Midbrain (tissue), 1 donor: ENCODE measurements at places on chromosomes 3 and 15.

DNA sequence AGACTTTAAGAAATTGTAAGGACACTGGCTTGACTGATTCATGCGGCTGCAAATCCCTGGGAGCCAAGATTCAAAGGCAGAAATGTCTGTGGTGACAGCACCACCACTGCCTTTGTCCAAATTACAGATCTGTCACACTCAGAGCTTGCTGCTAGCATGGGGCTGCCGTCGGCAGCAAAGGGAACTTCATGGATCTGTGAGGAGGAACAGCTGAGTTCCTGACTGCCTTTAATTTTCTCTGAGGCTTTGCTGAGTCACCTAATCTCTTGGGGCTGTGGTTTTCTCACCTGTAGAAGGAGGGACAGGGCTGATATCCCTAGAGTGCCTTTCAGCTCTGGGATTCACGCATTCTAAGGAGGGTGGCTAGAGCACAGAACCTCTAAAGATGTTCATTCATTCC is 4.1 kb upstream of the PAK6 start:
- DNase-seq: peak; percentile 7

DNA sequence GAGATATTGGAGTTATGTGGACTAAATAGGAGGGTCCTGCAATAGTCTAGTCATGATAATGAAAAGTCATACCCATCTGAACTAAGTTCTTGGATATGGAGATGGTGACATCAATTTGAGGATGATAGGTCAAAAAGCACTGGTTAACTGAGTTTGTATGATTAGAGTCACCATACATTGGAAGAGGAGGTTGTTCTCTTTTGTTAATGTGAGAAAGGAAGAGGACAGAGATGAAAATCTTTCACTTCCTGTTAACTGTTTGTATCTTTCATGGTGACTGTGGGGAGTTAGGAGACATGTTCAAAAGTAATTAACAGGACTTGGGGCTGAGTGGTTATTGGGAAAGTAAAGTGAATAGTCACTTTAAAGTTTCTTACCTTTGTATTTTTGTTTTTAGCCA is 11.1 kb downstream of the TMEM62 start:
- no peak for DNase-seq

GRCh38 chr3:192747145-192747544 is 19.8 kb upstream of the FGF12 start:
- no peak for DNase-seq

DNA sequence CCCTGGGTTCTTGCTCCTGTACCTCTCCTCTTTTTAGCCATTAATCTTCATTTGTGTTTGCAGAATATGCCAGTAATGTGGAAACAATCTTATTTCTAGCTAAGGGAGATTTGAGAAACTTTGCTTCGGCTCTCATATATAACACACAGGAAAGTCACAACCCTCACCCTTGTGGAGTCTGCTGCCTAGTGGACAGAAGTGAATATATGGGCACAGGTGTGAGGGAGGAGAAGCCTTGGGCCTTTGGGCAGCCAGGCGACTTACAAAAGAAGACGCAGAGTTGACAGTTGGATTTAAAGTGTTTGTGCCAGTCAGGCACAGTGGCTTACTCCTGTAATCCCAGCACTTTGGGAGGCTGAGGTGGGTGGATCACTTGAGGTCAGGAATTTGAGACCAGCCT is 181.8 kb upstream of the TBL1XR1 start:
- DNase-seq: no peak

DNA sequence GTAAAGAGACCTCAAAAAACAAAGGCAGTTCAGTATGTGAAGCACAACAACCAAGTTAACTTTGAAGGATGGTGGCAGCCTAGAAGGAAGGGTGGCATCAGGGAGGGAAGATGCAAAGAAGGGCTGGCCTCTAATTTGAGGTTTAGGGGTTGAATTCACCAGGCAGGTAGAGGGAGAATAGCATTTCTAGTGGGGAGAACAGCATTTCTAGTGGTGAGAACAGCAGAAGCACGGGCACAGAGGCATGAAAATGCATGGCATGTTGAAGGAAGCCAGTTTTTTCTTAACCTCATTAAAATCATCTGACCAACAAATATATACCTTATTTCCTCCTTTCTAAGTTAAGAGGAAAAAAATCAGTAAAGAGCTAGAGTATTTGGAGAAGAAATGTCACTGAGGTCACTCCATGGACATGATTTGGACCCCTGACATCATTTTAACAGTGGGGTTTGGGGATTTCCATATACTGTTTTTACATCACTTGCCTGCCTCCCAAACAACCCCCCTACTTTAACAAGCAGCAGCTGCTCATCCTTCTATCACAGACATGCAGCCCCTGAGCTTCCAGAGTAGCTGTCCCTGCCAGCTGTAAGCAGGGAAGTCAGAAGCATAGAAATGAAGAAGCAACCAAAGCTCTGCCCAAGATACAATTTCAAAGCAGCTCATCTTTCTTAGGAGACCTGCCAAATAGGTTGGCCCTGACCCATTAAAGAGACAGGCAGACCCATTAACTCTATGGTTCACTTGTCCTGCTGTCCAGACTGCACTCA is 2.4 kb upstream of the POPDC2 start:
- no peak for DNase-seq

DNA sequence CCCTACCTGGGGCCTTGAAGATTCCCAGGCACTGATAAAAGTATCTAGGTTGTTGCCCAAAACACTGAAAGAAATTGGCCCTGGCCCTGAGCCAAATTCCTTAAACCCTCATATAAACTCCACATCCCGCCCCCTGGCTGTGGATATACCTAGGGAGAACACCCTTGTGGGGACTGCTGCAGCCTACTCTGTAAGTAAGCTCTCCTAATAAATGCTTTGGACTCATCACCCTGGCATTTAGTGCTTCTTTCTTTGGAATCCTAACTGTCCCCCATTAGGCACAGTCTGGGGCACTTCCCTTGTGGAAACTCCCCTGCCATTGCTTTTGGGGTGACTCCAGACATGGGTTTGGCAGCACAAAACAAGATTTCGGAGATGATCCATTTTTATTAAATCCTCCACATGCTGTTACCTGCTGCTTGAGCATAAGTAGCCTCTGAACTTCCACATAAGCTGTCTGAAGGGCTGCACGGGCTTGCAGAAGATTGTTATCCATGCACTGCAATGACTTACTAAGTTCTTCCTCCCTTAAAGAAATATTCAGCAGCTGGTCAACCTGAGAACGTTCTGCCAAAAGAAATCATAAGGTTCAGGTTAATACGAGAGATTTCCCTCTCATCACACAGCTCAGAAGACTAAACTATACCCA is 46.4 kb downstream of the ZNF106 start:
- no peak for DNase-seq

DNA sequence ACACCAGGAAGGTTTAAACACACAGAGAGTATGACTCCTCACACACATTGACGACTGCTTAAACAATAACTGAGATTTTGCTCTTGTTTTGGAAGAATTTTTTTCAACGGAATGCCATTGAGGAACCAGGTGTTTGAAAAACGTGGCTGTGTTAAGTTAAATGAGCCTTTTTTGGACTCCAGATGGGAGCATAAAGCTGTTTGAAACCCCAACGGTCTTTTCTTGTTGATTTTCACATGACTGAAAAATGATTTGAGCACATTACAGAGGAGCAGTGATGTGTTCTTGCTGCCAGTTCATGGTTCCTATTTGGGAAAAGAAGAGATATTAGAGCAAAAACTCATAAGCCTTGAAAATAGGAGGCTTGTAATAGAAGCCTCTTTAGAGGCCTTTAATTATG is 97.8 kb upstream of the SELENOK start:
- no peak for DNase-seq

DNA sequence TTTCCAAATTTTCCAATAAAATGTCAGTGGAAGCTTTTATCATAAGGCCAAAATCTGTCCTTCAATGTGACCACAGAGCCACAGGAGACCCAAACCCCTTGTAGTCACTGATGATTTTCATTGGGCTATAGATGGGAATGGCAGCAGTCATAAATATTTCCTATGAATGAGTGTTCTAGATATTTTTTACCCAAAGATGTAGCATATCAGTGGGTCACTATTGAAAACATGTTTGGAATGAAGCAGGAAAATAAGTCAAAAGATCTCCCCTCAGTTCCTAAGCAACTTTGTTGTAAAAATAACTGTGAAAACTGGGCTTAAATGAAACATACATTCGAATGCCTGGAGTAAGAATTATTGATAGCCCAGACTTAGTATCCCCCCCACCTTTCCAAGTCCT is 49.0 kb downstream of the NKIRAS1 start:
- DNase-seq: no peak

- DNase-seq: no peak
Measured at GRCh38 chr15:66503780-66504562, 684 bp downstream of the RPL4 start.

- no peak for DNase-seq
Measured at GRCh38 chr3:156108616-156109015, 11.8 kb upstream of the KCNAB1 start.

DNA sequence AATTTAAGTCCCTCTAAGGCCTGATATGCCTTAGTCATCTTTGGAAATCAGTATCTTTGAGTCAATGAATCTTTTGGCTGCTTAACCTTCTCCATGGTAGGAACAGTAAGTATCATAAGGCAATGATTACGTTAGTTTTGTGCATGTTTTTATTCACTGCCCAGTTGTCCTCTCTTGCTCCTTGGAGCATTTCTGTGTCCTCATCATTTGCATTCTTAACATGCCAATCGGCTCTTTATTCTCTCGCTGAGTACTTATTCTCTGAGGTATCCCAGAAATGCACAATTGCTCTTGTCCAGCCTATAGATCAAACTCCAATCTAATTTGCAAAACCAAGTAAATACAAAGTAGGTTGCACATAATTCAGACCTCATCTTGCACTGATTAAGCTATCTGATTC is 405.0 kb upstream of the IL12A start:
- DNase-seq: no peak

DNA sequence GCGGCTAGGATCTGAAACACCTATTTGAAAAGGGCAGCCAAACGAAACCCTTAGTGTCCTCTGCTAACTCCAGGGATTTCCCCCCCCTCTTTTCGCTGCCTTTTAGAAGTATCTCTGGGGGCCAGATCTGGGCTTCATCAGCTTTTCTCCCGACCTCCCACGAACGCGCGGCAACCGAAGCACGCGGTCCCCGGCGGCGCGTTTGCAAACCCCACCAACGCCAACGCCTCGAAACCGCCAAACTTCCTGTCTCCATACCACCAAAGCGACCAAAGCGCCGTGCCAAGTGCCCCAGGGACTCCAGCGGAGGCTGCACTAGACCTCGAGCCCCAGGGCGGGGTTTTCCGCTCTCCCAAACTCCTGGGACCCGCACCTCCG is 155.8 kb upstream of the FRMD4B start:
- DNase-seq: no peak

- DNase-seq: no peak
Measured at GRCh38 chr3:15261274-15261673, 55.2 kb downstream of the CAPN7 start.

DNA sequence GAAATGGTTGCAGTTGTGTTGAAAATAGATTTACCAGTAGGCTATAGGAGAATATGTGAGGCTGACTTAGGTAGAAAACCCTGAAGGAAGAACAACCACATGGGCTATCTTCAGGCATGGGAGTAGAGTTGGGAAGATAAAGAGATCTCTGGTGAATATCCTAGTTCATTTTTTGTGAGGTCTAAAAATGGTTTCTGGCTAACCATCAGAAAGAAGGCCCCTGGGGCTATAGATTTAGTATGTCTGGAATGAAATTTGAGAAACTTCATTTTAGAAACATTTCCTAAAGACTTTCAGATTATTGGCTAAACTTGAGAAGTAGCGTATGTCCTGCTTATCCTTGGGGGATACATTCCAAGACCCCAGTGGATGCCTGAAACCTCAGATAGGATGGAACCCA is 148.2 kb downstream of the NAALADL2 start:
- DNase-seq: no peak

GRCh38 chr3:134027631-134028030 is 2.1 kb downstream of the SLCO2A1 start:
- DNase-seq: no peak

DNA sequence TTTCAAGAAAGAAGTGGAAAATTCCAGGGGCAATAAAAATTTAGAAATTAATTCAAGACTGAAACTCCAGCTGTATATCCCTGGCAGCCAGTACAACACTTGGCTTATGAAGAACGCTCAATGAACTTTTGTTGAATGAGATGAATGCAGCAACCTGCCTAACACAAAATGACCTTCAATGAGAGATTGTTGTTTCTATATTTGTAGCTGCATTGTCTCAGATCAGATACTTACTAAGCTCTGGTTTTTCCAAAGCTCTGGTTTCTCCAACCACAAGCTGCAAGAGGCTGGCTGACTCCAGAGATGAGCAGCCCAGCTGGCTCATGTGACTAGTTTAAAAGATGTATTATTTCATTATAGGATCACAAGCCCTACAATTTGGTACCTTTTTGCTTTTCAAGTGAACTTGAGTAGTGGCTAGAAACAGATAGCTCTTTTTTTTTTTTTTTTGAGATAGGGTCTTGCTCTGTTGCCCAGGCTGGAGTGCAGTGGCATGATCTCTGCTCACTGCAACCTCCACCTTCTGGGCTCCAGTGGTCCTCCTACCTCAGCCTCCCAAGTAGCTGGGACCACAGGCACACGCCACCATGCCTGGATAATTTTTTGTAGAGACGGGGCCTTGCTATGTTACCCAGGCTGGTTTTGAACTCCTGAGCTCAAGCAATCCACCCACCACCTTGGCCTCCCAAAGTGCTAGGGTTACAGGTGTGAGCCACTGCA is 57.4 kb downstream of the UMPS start:
- DNase-seq: peak; percentile 12

- no peak for DNase-seq
Measured at GRCh38 chr3:53974324-53974723, 82.7 kb upstream of the SELENOK start.

DNA sequence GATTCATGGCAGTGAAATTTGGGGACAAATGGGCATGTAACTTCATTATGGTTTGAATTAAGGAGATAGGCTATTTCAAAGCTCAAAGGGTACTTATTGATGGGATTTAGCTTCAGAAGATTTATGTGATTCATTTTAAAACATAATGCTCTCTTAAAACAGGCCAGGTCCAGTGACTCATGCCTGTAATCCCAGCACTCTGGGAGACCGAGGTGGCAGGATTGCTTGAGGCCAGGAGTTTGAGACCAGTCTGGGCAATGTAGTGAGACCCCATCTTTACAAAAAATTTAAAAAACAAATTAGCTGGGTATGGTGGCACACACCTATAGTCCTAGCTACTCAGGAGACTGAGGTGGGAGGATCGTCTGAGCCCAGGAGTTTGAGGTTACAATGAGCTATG is 11.5 kb downstream of the THAP10 start:
- DNase-seq: no peak

DNA sequence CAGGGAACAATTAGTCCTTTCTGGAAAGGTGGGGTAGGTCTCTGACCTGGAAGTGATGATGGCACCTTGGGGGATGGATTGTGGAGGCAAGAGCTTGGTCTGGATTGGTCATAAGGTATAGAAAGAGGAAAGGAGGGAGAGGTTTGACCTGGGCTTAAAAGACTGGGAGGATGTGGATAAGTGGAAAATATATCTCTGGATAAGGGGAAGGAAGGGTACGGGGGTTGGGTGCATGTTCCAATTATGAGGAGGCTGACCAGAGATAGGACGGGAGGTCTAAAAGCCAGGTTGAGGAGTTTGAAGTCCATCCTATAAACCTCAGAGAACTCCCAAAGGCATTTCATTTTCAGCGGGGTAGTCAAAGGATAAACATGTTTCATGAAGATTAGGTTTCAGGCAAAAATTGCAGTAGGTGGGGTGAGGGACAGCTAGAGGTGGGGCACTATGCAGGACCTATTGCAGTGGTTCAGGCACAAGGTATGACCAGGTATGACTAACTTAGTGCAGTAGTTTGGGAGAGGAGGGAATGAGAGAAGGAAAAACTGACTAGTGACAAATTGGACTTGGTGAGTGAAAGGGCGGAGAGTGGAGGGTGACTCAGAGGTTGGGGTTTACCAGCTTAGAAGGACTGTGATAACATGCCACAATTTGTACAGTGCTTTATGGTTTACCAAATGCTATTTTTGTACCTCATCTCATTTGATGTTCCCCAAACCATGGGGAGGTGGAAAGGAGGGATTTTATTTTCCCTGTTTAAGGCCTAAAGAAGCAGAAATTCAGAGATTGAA is 10.7 kb downstream of the PDE8A start:
- DNase-seq: no peak
